ENCODE measurements at places on chromosomes 11 and 22.

GRCh38 chr11:111409915-111410314 is 30.8 kb upstream of the POU2AF1 start:
- no peak for DNase-seq

DNA sequence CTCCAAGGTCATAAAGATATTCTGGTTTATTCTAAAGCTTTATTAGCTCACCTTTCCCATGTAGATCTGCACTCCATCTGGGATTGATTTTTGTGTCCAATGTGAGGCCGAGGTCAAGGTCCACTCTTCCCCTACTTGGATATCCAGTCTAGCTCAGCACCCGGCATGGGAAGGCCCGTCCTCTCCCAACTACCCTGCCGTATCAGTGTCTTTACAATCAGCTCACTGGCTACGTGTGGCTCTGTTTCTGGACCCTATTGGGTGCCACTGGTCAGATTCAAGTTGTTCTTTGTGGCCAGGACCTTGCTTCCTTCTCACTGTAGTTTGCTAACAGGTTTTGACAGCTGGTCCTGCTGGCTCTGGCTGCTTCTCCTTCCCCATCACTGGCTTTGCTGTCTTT is 30.9 kb downstream of the KCNQ1OT1 start:
- DNase-seq, result no peak

DNA sequence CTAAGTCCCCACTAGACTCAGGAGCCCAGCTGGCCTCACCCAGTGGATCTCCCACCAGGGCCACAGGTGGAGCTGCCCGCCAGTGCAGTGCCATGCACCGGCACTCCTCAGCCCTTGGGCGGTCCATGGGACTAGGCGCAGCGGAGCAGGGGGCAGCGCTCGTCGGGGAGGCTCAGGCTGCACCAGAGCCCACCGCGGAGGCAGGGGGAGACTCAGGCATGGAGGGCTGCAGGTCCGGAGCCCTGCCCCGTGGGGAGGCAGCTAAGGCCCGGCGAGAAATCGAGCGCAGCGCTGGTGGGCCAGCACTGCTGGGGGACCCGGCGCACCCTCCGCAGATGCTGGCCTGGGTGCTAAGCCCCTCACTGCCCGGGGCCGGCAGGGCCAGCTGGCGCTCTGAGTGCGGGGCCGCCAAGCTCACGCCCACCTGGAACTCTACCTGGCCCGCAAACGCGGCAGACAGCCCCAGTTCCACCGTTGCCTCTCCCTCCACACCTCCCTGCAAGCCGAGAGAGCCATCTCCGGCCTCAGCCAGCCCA is 1275.2 kb upstream of the CNTN5 start:
- DNase-seq, result no peak

DNA sequence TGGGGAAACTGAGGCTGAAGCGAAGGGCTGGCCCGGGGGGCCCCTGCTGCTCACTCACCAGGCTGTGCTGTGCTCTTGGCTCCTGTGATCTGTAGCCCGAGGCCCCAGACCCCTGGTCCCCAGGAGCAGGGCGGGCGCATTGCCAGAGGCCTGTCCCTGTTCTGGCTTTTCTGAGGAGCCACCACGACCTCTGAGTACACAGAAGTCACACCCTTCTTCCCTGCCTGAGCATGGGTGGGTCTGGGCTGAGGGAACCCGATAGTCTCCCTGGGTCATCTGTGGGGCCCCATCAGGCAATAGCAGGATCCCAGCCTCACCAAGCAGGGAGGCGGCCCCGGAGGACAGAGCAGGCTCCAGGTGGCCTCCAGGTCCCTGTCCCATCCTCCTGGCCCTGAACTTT is 5.1 kb downstream of the CASTOR1 start:
- no peak for DNase-seq

DNA sequence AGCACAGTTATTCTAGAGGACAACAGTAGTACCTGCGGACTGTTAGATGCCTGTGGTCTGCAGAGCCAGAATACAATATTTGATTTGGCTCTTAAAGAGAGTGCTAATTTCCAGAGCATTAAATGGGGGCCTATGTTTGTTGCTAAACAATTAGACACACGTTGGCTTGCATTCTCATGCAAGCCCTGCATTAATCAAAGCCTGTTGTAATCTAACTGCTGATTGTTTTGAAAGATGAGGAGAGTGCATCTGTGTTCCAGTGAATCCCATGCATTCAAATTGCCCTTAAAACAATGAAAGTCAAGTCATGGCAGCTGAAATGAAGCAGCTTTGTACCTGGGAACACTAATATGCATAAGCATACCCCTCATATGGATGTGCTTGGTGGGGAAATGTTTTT is 419.4 kb downstream of the DYNC2H1 start:
- no peak for DNase-seq

GRCh38 chr11:93736129-93736528 is 5.2 kb downstream of the TAF1D start:
- no peak for DNase-seq

DNA sequence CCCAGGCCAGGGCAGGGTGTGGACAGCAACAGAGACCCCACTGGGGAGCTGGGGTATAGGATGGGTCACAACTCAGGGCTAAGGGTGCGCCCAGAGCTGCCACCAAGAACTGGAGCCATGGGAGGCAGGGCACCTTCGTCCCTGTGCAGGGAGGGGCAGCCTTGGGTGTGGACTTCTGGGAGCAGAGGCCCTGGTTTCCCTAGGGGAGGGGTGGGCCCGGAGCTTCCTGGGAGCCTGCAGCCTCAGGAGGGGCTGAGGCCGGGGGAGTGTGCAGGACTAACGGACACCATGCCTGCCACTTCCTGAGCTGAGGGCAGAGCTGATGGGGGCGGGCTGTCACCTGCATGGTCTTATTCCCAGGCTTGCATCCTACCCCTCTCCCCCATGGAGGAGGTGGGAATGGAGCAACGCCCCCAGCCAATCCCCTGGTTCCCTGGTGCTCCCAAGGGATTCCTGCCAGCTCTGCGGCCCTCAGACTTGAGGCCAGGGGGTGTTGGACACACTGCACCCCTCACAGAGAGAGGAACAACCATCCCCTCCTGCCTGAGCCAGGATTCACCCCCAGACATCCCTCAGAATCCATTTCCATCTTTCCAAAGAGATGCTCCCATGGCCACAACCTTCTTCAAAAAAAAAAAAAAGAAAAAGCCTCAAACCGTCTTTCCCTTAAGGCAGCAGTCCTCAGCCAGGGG is 225.7 kb downstream of the CTTN start:
- no peak for DNase-seq

- DNase-seq, result peak; percentile 16
Measured at GRCh38 chr11:130636722-130637464, 188.4 kb downstream of the ADAMTS15 start.

DNA sequence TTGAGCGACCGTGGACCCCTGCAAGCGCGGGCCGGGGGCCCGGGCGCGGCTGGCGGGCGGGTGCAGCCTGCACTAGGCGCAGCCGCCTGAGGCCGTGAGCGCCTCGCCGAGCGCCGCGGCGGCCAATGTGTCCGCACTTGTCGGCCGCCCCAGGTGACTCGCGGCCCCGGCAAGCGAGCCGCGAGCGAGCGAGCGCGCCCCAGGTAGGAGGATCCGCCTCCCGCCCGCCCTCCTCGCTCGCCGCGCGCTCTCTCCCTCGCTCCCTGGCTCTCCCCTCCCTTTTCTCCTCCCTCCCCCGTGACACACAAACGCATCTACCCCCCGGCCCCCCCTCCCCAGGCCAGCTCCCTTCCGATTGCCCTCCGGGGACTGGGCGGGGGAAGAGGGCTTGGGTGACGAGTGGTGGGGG is at the start of gene WNT7B:
Gene WNT7B (minus strand): TSS at position 160 of the 409 bp plus-strand sequence. CDS start 408 bp downstream, outside the sequence.
- peak; percentile 33 for DNase-seq

DNA sequence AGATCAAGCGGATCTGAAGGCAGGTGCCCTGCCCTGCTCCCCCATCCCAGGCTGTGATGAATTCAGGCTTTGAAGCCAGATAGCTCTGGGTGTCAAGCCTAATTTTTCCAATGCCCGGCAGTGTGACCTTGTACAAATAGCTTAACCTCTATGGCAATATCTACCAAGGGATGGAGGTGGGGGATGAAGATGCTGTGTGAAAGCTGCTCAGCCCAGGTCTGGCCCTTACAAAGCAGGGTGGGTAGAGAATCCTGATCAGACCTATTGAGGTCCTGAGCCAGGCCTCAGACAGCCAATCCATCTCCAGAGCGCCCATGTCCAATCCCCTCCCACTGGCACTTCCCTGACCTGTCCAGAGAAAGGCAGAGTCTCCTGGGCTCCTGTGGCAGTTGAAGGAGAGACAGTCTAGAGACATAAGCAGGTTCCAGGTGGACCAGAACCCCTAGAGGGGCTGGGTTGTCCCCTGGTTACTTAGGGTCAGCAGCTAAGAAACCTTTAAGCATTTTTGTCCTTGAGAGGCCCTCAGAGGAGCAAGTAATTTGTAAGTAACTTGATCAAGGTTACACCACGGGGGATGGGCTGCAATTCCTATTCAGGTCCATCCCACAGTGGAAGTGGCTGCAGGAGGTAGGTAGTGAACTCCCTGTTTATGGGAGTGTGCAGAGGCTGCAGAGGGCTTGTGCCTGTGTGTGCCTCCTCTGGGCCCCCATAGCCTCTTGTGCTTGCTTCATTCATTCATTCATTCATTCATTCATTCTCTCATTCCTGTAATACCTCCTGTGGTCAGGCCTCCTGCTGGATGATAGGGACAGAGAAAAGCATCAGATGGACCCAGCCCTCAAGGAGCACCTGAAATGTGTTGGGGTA is 10.4 kb downstream of the P2RY2 start:
- no peak for DNase-seq

- DNase-seq, result no peak
Measured at GRCh38 chr11:77542296-77542695, 47.5 kb upstream of the AQP11 start.

- no peak for DNase-seq
Measured at GRCh38 chr11:27255447-27255828, 107.6 kb downstream of the CCDC34 start.

GRCh38 chr22:45608763-45609180 is 62.9 kb upstream of the ATXN10 start:
- peak; percentile 48 for DNase-seq

DNA sequence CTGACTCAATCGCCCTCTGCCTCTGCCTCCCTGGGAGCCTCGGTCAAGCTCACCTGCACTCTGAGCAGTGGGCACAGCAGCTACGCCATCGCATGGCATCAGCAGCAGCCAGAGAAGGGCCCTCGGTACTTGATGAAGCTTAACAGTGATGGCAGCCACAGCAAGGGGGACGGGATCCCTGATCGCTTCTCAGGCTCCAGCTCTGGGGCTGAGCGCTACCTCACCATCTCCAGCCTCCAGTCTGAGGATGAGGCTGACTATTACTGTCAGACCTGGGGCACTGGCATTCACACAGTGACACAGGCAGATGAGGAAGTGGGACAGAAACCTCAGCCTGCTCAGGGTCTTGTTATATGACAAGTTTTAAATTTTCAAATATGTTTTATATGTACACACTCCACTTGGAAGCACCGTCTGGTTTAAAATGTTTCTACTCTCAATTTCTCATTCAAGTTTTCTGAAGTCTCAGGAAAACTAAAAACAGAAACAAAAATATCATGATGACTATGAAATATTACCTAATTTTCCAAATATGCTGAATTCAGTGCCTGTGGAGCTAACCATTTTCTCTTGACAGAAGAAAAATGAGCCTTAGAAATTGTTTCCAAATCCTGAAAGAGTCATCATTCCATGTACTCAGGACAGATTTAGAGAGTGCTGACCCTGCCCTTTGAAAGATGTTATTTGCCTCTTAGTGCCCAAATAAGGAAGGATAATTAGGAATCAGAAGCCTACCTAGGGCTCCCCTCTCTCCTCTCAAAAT is 48.8 kb upstream of the TOP3B start:
- no peak for DNase-seq

- no peak for DNase-seq
Measured at GRCh38 chr22:30048681-30049080, 31.6 kb upstream of the HORMAD2 start.

- no peak for DNase-seq
Measured at GRCh38 chr11:122101625-122102291, 14.3 kb downstream of the BLID start.

DNA sequence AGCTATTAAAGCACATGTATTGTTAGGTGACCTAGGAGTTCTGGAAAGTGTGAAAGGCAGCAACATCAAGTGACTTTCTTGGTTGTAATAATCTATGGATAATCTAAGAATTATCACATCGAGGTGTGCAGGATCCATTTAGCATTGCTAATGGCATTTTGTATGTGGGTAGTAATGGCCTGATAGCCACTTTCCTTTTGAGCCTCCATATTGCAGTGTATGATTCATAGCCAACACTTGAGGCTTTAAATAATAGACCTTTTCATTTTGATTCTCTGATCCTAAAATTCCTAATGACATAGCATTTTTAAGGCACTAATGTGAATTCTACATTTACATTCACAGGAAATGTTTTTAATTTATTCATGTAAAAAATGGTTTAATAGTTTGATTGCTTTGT is 759.4 kb downstream of the NELL1 start:
- DNase-seq, result no peak

DNA sequence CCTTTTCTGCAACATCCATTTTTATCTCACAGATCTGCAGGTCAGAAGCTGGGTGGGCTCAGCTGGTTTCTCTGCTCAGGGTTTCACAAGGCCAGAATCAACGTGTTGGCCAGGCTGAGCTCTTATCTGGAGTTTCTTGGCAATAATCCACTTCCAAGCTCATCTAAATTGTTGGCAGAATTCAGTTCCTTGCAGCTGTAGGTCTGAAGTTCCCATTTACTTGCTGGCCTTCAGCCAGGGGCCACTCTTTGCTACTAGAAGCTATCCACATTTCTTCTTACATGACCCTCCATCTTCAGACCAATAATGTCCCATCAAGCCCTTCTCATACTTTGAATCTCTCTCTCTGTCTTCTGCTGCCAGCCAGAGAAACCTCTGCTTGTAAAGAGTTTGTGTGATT is 103.5 kb downstream of the WNT11 start:
- no peak for DNase-seq

DNA sequence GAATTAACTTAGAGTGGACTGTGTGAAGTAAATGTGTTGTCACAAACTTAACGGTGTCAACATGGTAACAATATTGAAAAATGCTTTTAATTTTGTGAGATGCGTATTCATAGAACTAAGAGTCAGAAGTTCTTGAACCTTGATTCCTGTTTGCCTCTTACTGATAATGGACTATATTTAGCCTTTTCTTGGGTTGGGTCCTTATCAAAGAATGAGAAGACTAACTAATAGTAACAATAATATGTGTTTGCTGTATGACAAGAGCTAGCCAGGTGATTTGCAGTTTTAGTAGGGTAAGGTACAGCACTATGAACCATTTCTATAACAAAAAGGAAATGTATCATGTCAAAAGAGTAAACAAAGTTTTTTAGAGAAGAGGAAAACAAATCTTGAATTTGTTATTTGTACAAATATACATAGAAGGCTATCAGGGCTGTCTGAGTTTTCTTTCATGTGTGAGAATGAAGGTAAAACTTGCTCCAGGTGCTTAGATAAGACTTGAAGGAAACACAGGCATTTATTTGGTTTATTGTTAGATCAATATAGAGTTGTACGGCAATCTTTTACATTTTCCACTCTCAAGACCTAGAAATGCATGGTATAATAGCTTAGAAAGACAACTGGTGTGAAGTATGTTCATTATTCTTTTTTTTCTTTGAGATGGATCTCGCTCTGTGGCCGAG is 74.1 kb downstream of the PACS1 start:
- no peak for DNase-seq

GRCh38 chr11:28756977-28757376 is 648.8 kb downstream of the METTL15 start:
- DNase-seq, result no peak

GRCh38 chr11:76773921-76774361 is 9.2 kb upstream of the TSKU start:
- no peak for DNase-seq

- no peak for DNase-seq
Measured at GRCh38 chr11:119472856-119473222, 49.9 kb upstream of the THY1 start.
